ENCODE measurements at places on chromosomes 11 and 22.

- DNase-seq: no peak
These were observed 38.8 kb upstream of the POU2AF1 start for GRCh38 chr11:111417766-111418435.

GRCh38 chr11:26201411-26201810 lies 130.5 kb upstream of the ANO3 start:
- no peak for DNase-seq

GRCh38 chr11:64687643-64688533 lies 35.1 kb downstream of the NRXN2 start:
- DNase-seq: no peak

DNA sequence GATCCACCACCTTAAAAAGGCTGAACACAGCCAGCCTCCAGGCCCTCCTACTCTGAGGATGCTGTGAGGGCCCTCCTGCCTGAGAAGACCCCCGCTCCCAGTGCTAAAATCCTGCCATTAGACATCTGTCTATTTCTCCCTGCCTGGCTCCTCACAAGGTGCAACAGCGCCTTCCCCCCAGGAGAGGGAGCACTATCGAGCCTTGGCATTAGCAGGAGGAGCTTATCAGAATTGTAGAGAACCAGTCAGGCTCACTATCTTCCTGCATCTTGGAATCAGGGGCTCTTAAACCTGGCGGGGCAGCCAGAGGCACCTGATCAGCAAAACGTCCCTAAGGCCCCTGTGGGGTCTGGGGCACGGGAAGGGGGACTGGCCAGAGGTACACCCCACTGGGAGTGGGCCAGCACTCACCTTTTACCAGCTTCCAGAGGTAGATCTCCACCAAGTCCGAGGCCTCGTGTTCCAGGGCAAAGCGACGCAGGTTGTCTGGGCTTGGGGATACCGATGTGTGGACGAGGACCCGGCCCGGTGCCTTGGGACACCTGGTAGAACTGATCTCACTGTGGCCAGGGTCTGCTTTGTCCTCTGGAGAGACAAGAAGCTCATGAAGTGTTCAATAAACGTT lies 28.7 kb downstream of the CHRDL2 start:
- peak; percentile 16 for DNase-seq

DNA sequence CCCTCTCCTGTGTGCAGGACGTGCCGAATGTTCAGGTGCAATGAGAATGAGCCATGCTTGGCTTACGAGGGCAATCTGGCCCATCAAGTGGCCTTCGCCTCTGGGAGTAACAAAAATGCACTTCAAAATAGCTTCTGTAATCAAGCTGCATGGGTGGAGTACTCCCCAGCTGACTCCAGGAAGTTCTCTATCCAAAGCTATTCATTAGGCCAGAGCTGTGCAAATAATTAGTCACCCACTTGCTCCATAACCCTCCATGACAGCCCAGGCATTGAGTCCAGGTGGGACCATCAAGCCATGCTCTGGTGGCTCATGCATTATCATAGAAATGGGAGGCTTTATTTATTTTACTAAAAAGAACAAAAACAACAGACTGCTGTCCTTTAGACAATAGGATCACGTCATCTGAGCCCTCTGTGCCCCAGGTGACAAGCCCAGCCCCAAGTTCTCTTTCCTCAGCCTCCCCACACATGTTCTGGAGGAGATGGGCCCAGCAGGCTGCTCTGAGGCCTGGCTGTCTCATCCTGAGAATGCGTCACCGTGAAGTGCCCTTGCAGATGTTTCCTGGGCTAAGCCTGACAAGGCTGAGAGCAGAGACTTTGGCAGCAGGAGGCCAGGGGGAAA lies 244.7 kb downstream of the ETS1 start:
- peak; percentile 77 for DNase-seq

DNA sequence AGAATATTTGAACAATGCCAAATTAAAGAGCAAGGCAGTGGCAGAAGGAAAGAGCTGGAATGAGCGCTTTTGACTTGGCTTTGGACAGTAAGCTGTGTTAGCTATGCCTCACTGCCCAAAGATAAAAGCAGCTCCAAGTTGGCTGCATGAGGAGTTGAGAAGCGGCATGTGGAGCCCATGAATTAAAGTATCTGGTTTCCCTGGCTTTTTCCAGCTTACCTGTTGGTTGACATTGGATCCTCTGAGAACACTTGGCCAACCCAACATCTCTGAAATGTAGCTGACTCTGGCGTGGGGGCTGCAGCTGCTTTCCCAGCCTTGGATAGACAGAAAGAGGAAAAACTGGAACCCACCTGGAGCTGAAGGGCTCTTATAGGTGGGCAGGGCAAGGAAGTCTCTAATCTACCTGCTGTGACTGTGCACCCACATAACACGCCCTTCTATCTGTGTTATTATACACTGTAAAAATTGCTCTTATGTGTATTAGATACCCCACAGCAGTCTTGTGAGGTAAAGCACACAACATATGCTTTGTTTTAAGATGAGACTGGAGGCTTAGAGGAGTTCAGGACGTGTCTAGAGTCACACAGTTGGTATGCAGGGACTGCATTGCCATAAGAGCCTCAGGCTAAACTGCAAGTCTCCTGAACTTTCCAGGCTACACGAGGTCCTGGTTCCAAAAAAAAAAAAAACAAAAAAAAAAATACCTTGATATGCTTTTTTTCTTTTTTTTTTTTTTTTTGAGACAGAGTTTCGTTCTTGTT lies 5.8 kb downstream of the UBASH3B start:
- no peak for DNase-seq

DNA sequence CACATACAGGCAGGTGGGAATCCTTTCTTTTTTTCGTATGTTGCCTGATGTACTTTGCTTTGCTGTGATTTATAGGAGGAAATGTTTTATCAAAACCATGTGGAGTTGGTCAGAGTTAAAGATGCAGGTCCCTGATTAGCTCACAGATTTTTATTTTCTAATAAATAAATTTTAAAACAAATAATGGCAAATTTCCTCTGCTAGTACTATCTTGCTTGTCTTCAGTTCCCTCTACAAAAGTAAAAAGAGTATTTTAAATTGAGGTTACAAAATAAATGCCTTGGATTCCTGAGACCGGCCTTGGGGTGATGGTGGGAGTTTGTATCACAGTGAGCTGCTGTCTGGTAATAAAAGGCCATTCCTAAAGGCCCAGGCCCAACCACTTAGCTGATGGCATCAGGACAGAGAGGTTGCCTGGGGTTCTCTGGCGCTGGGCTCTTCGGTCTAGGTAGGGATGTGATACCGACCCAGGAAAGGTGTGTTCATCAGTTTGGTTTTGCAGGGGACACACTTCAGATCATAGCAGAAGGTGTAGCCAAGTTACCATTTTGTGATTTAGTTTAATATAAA lies 129.0 kb downstream of the TBC1D22A start:
- DNase-seq: no peak

GRCh38 chr11:20327377-20327935 lies 36.1 kb upstream of the HTATIP2 start:
- DNase-seq: no peak

DNA sequence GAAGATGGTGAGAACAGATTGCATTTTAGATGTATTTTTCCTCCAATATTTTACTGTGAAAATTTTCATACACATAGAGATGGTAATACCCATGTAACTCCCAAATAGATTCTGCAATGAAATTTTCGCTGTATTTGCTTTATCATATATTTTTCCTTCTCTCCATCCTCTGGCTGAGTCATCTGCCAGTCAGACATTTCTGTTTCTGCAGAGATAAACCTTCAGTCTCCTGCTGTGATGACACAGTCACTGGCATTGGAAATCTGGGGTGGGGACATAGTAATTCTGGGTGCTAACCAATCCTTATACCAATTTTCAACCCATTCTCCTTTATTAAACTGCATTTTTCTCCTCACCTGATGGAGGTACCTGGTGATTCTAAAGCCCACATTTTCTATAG lies 33.7 kb downstream of the SVIP start:
- no peak for DNase-seq

DNA sequence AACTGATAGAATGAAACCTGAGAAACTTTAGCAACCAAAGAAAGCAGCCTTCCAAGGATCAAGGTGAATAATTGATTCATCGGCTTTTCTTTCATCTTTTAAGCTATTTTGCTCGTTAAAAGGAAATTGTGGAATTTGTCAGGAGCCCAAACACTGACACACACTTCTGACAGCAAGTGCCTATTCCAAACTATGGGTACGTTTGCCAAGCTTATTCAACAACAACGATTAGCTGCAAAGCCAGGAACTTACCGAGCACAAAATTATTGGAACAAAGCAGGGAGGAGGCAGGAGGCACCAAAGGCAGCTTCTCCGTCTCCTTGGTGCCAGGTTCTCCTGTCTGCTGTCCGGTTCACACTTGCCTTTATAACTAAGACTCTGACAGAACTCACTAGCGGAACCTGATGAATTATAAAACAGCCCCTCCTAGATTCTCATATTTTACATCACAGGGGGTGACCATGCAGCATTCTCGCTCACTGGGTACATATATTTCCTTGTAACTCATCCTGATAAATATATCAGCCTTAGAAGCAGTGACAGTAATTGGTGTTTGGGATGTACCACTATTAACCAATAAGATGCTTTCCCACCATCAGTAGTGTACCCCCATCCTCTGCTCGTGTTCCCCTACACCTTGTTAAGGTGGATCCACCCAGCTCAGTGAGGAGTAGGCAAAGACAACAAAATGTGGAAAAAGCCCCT lies 395.9 kb upstream of the CCDC90B start:
- no peak for DNase-seq

- DNase-seq: no peak
These were observed 15.1 kb downstream of the UQCR10 start for GRCh38 chr22:29782061-29782845.

- no peak for DNase-seq
These were observed 530.3 kb downstream of the BRD1 start for GRCh38 chr22:49297286-49297870.

GRCh38 chr11:17743808-17744119 lies 9.2 kb downstream of the KCNC1 start:
- no peak for DNase-seq

- no peak for DNase-seq
These were observed 168.8 kb upstream of the CADM1 start for GRCh38 chr11:115672999-115673411.

GRCh38 chr11:32088117-32088941 lies 2.5 kb upstream of the RCN1 start:
- no peak for DNase-seq

GRCh38 chr22:19289475-19290161 lies 1.9 kb downstream of the CLTCL1 start:
- DNase-seq: no peak

DNA sequence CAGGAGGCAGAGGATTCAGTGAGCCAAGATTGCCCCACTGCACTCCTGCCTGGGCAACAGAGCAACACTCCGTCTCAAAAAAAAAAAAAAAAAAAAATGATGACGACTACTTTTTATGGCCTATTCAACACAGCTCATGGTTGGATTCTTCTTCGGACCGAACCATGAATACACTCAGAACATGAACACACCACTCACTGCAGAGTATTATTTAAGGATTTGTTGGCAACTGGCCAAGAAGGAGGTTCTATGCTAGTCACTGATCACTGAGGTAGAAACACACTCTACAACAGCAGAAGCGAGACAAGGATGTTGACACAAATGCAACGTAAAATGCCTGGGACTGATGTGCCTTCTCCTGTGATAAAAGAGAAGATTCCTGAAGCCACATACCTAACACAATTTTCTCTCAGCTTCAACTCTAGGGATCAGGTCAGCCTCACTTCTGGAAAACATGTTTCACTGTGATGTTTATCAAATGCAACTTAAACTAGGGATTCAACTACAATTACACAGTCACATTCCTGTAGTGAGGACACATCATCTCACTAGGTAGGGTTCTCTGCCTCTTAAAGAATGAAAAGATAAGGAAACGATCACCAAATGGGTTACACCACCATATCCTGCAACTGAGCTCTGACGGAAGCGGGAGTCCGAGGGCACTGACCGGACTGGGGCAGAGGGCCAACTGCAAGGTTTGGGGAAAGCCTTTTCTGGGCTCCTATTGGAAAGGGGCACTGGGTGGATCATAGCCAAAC lies 82.5 kb downstream of the SGSM3 start:
- DNase-seq: no peak

- no peak for DNase-seq
These were observed 11.1 kb downstream of the NEAT1 start for GRCh38 chr11:65433657-65434056.

DNA sequence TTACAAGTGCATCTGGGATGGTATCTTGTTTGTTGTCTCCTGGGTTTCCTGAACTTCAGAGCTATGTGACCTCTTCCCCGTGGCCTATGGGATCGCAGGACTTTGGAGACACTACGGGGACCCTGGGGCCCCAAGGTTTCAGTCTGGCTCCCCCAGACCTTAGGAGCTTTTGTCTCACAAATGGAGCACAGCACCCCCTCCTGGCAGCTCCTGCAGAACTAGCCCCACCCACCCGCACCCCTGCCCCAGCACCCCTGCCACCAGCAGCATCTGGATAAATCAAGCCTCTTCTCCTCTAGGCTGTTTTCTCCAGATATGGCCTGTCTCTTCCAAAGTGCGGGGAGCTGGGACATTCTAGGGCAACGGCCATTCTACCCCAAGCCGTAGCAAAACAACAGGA lies 10.4 kb downstream of the RCOR2 start:
- DNase-seq: peak; percentile 21

DNA sequence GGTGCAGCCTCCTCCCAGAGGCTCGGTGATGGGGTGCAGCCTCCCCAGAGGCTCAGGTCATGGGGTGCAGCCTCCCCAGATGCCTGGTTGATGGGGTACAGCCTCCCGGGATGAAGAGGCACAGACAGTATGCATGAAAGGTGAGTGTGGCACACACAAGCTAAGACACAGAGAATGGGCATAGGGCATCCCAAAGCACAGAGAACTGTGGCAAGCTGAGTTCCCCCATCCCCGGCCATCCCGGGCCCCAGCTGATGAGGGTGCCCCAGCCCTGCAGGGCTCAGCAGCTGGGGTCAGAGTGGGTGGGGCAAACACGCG lies 4.8 kb upstream of the SYT8 start:
- no peak for DNase-seq

DNA sequence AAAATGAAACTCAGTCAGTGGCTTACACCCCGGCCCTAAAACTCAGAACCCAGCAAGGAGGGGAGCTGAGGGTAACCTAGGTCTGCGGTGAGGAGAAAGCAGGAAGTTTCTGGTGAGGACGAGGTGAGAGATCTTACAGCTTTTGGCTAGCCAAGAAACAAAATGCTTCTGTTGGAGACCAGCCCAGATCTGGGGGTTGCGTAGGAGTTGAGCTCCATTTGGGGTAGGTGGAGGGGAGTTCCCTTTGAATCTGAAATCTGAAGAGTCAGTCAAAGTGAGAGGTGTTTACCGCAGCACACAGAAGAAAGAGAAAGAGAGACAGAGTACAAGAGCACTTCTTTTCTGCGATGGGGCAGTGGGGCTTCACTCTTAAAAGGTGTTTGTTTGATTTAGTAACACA lies 29.6 kb downstream of the EHF start:
- peak; percentile 43 for DNase-seq

- no peak for DNase-seq
These were observed 226.1 kb downstream of the BLID start for GRCh38 chr11:121889931-121890330.

- no peak for DNase-seq
These were observed 48.2 kb downstream of the CCDC83 start for GRCh38 chr11:85903406-85903805.

- DNase-seq: no peak
These were observed 181.0 kb downstream of the CHST1 start for GRCh38 chr11:45484326-45484883.

GRCh38 chr11:70824605-70825245 lies 426.4 kb downstream of the CTTN start:
- DNase-seq: no peak

All from T-helper 22 cell (primary cell).